ENCODE measurements at places on chromosomes 7 and 10.

DNA sequence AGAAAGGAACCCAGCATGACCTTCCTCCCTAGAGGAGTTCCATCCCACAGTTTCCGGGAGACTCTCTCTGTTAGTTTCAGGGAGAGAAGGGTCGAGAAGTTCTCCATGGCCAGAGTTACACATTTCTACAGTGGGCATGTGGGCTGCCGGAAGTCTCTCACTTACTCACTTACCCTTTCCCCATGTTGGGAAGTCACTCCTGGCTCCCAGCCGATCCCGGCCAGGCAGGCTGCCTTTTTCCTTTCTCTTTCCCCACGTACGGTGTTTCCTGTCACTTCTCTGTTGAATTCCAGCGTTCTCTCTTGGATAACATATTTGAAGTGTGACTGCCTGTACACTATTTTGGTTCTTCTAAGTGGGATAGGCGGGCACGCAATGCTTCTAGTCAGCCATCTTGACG is 3.5 kb downstream of the TEX36 start:
- DNase-seq: no peak

DNA sequence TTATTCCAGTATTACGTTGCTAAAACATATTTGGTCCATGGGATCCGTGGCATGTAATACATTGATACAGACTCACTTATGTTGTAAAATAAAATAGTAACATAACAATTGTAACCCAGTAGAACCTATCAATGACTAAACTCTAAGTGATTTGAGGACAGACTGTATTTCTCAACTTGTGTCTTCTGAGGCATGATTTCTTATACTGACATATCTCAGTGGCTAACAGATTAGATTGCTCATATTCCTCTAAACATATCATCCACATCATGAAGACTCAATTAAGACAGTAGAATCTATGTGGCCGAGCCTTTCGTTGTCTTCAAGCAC is 72.3 kb downstream of the CREB5 start:
- no peak for DNase-seq

DNA sequence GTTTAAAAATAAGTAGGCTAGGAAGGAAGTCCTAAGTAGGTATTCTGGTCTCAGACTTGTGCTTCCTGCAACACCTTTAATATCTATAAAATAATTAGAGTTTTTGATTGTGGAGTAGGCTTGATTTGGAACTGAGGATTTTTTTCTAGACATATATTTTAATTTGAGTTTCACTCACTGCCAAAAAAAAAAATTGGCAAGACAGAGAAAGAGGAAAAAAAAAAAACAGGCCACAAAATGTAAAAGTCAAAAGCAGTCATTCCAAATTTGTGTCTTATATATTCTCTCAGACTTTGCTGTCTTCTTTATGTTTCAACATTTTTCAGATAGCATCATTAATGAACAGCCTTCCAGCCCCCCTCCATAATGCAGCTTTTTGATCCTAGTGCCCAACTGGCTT is 346.1 kb downstream of the NRG3 start:
- no peak for DNase-seq

GRCh38 chr10:104084482-104085142 is 1.1 kb downstream of the COL17A1 start:
- no peak for DNase-seq

GRCh38 chr10:70726909-70727495 is 54.7 kb downstream of the ADAMTS14 start:
- no peak for DNase-seq

GRCh38 chr7:4174451-4174850 is 507.6 kb upstream of the FOXK1 start:
- DNase-seq: no peak

DNA sequence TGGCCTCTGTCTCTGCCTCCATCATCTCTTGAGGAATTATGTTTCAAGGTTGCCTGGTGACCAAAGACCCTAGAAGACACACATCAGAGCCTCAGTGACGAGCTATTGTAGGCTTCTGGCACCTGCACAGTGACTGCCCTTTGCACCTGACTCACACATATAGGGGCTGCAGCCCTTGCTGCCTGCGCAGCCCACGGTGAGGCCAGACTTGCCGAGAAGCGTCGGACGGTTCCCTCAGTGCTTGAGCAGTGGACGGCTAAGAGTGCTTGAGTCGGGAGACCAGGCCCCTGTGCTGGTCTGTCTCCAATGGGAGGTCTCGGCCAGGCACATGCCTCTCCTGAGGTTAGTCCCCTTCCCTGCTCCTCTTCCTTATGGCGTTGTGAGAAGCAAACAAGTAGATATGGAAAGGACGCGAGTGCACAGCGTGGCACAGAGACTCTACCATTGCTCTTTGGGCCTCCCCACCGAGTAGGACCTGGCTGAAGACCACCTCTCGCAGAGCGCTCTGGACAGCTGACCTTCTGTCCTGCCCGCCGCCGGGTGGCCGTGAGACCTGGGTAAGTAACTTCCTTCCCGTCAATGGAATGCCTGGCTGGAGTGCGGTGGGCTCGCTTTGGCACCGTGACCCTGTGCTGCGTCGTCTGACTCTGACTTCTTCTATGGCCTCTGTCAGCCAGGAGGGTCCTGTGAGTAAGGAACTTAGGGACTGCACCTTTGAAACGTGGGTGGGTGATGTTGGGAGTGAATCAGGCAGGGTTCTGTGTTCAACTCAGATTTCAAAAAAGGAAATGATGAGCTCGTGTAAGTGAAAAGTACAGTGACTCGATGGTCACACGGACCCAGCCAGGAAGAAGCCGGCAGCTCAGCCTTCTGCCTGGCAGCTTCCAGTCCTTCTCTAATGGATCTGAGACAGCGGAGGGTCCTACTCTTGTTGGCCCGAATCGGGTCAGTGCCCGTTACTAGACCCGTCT is 33.7 kb downstream of the ZNF775 start:
- DNase-seq: no peak

DNA sequence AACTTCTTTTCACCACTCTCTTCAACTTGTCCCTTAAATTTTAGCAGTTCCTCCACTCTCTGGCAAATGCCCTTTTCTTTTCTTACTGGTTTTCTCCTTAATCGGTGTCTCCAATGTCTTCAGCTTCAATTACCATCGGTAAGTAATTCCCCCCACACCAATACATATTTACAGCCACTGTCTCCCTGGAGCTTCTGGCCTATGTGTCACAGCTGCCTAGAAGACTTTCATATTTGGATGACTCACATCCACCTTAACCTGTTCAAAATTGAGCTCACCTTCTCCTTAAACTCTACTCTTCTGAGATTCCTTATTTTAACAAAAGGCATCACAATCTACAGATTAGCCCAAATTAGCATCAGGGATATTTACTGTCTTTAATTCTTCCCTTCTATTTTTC is 380.4 kb downstream of the POM121L12 start:
- no peak for DNase-seq

GRCh38 chr10:130464426-130464825 is 328.2 kb downstream of the GLRX3 start:
- DNase-seq: no peak

DNA sequence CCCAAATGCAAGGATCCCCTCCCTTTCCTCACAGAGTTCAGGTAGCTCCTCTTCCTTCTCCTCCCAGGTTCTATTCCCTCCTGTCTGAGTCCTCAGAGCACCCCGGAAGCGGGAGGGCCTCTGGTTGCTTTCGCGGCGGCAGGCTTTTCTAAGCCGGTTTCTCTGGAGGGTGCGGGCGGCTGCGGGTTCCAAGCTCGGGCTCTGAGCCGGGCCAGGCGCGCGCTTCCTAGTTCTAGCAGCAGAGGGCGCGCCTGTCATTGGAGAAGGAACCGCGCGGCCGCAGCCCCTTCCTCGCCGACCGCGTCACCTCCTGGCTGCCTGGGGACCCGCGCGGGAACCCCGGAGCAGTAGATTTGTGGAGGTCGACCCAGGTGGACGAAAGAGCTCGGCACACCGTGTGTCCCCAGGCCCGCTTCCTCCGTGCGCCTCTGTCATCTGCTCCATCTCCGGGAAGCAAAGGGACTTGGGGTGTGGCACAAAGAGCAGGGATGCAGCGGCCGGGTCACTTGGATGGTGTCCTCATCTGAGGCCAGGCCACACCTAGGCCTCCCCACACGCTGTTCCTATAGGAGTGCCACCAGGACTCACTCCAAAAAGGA is 389.0 kb upstream of the PODXL start:
- peak; percentile 54 for DNase-seq

DNA sequence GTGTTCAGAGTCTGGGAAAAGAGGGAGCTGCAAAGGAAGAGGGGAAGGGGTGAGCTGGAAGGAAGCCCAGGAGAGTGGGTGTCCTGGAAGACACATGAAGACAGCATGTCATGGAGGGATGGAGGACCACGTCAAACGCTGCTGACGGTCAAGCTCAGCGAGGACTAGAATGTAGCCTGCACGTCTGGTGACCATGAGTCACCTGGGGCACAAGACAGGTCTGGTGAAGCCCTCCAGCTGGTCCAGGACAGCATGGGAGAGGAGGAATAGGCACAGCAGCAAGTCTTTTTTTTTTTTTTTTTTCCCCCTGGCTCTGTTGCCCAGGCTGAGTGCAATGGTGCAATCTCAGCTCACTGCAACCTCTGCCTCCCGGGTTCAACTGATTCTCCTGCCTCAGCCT is 19.6 kb upstream of the AMZ1 start:
- DNase-seq: no peak

GRCh38 chr7:98771941-98772603 is 97.7 kb downstream of the TMEM130 start:
- no peak for DNase-seq

GRCh38 chr10:110044681-110045080 is 36.9 kb downstream of the ADD3 start:
- DNase-seq: no peak

DNA sequence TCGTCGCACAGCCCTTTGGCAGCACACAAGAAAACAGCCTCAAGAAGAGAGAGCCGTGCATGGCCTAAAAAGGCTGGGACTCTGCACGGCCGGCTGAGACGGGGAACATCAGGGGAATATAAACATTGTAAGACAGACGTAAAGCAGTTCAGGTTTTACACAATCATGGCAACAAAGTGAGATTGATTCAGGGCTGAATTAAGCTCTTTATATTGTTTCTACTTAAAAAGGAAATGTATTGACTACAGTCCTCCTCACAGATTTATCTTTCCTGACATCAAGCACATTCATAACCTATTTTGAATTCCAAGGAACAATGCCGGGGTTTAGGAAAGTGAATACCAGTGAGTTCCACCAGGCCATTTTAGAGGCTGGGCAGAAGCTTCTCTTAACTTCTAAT is 25.2 kb downstream of the SORBS1 start:
- no peak for DNase-seq

Measured in cerebellar cortex (tissue), 1 donor.